ENCODE measurements at places on chromosomes 5 and 9.
A peak's percentile ranks its signal among the peaks of the same experiment; 100 is the strongest.

DNA sequence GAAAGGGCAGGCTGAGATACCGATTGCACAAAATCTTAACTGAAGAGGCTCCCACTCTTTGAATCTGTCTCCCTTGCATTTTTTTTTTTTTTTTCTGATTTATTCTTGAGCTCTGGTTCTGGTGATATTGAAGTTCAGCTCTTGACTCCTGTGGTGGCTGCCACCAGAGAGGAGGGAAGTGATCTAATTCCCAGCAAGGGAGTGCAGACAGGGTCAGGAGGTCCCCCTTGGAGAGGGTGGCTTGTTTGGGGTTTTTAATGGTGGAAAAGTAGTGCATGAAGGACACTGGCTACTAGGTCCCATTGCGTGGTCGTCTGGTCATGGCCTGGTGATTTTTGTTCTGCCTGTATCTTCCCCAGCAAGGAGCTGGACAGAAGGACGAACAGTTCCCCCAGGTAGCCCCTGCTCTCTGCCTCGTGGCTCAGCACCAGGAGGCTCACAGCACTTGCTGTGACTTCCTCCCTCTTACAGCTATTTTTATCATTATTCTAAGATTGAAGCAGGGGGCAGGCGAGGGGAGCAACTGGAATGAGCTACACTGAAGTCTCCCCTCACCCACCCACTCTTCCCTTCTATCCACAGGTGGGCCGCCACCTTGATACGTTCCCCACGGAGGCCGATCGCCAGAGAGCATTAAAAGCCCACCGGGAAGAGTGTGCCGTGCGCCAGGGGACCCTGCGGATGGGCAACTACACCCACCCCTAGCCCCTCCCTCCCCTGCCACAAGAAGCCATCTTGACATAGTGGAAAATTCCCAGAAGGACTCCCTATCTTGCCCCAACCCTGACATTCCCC is 10.4 kb upstream of the BARHL1 start:
- DNase-seq = no peak

DNA sequence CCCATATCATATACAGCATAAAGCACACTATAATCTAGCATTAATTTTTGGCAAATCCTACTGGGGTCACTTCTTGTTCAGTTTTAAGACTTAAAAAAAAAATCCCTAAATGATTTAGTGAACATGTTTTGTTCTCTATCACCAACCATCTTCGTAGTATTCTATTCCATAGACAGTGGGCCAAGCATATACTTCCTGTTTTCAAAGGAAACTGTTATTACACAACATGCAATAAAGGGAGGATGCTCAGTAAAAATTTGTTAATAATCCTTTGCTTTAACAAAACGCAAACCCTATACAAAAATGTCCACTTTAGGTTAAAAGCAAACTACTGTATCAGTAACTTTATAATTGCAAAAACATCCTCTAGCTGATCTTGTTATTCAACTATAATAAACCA is 13.0 kb downstream of the CCNH start:
- no peak for DNase-seq

DNA sequence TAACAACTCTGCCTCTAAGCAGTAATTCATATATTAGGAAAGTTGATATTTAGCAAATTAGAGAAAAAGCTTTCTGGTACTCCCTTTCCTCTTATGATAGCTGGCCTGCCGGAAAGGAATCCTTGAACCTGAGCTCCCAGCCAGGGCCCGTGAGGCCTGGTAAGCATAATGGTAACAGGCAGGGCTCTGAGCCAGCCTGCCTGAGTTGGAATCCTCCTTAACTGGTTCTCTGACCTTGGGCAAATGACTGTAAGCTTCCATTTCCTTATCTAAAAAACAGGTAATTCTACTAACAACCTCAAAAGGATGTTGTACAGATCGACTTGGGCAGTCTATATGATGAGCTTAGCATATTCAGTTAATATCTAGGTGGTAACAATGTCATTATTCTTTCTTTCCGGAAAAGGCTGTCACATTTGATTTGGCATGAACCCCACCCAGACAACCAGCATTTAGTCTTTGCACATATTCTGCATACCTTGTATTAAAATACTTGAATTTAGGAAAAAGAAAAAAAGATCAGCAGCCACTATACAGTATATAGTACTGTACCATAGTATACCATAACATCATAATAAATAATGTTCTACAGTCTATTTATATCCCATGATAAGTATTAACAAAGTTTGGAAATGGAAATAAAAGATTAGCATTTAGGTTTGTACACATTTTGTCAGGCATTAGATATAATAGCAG is 55.7 kb upstream of the MAP3K1 start:
- no peak for DNase-seq

DNA sequence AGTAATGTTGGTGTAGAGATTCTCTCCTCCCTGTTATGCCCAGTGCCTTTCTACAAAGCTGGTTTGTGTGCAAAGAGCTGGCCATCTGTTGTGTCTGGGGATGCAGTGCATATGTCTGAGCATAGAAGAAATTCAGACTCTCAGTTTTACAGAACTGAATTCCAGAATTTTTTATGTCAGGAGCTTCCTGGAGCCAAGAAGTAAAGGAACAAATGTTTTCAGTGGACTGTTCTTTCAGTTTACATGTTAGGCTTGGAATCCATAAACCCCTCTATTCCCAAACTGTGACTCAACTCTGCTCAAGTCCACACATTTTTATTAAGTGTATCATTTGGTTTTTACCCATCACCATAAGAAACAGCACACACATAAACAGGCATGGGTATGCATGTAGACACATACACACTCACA is 366.0 kb downstream of the BRINP1 start:
- DNase-seq = no peak

GRCh38 chr9:70355801-70356200 is 58.7 kb downstream of the KLF9 start:
- DNase-seq = no peak

GRCh38 chr9:127451858-127452656 is 747 bp downstream of the LRSAM1 start:
- peak; percentile 62 for DNase-seq

Measured in liver (tissue), 10 donors.